ENCODE measurements at places on chromosomes 16 and 17.

- no peak for DNase-seq
Measured at GRCh38 chr16:56923481-56924091, 8.4 kb upstream of the HERPUD1 start.

DNA sequence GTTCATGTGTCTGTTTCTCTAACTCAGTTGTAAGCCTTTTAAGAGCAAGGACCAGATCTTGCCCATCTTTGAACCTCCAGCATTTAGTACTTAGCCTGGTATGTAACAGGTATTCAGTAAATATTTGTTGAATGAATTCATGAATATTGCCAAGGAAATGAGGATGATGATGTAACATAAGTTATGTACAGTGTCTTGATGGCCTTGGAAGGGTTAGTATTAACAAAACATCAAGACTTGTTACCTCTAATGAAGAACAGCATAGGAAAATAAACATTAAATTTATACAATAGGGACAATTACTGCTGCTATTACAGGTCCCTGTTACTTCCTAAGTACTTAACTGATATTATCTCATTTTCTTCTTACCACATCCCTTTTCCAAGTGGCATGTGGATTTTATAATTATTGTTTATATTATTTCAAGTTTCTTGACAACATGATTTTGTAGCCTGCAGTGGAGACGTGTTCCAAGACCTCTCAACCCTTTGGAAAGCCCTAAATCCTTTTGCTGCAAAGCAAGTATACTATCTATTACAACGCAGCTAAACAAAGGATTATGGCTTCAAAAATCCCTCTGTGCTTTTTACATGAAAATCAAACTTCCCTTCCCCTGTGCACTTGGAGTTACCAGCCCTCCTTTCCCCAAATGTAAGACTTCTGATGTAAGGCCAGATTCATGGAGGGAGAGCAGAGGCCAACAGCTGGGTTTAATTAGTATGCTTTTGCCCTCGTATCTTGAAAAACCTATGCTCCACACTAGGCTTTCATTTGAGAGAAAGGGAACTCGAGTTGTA, 77.4 kb upstream of the SMIM36 start:
- no peak for DNase-seq

GRCh38 chr17:10623737-10624338, 33.3 kb downstream of the MYH3 start:
- DNase-seq: no peak

- DNase-seq: no peak
Measured at GRCh38 chr16:80948886-80949493, 57.7 kb downstream of the CMC2 start.

- no peak for DNase-seq
Measured at GRCh38 chr16:27149986-27150385, 53.3 kb upstream of the KDM8 start.

GRCh38 chr16:54538276-54538675, 251.7 kb upstream of the IRX3 start:
- DNase-seq: no peak

- no peak for DNase-seq
Measured at GRCh38 chr16:56672761-56673536, 3.3 kb downstream of the MT1H start.

GRCh38 chr17:3894911-3895343, 2.1 kb upstream of the CAMKK1 start:
- no peak for DNase-seq

GRCh38 chr17:47738178-47738577, 5.1 kb downstream of the TBX21 start:
- DNase-seq: no peak

DNA sequence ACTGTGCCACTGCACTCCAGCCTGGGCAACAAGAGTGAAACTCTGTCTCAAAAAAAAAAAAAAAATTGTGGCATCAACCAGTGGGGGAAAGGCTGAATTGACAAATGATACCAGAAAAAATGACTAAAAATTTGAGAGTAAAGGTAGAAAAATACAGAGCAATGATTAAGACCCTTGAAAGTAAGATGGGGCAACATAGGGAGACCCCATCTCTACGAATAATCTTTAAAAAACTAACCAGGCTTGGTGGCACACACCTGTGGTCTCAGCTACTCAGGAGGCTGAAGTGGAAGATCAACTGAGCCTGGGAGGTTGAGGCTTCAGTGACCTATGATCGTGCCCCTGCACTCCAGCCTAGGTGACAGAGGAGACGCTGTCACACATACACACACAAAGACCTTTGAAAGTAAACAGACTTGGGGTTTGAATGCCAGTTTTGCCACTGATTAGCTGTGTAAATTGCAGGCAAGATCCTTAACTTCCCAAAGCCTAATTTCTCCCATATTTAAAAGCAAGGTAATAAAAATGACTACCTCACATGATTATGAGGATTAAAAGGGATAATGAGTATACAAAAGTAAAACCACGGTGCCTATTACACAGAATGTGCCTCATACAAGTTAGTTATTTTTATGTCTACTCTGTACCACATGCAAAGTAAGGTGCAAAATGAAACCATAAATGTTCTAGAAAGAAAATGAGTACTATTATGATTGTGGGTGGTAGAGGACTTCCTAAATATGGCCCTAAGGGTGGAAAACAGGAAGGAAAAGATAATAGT, 21.7 kb upstream of the PAFAH1B1 start:
- DNase-seq: no peak

GRCh38 chr17:34398990-34399389, 36.0 kb upstream of the CCL1 start:
- no peak for DNase-seq

DNA sequence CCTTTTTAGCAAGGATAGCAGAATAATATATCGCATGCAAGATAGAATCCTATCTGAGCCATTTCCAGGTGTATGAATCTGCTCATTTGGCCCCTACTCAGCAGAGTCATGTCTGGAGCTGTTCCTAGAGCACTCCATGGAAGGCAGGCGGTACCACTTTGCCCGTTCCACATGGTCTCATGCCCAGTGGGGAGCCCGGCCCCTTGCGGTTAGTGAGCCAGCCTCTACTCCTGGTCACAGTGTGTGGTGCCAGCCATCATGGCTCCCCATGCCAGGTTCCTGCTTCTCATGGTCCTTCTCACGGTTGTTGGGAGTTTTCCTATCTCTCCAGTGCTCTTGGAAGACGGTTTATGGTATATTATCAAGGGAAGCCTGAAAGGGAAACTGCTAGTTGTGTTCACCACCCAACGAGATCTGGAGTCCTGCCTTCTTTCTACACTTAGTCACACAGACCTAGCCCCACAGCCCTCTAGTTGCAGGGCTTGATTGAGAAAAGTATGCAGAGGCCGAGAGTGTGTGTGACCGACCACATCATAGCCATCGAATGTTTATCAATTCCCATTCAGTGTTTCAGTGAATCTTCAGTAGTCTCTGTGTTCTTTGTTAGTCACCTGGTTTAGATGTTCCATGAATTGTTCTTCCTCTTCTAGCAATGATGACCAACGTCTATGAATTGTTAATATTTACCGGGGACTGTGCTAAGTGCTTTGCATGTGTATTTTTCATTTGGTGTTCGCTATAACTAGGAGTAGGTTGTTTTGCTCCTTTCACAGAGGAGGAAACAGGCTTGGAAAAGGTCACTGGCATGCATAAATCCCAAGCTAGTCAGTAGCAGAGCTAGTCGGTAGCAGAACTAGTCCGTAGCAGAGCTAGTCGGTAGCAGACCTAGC, 9.6 kb downstream of the JPT2 start:
- no peak for DNase-seq

DNA sequence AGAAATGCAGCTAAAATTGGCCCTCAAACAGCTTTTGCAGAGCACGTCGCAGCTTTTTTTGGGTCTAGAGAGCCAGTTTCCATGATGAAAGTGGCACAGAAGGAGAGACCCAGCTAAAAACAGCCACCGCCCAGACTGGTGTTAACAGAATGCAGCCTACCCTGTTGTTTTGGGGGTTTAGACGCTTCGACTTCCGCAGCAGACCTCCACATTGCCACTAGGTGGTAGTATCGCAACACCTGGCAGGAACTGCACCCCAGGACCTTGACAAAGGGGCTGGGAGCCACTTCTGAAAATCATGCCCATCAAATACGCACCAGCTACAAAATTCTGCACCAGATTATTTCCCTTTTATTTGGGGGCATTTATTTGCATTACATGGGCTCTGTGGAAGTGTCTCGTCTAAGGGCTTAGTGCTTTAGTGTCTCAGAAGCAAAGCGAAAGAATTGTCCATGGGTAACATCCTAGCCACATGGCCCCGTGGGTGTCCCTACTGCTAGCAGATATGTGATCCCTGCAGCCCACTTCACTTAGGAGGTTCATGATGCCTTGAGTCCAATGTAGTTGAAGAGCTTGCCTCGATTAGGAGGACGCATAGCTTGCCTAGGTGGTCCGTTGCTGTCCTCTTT, 167.1 kb downstream of the HAPSTR1 start:
- DNase-seq: peak; percentile 17
